ENCODE measurements at places on chromosomes 5 and 9. TPM values are rescaled to one million over a fixed set of nuclear protein-coding genes. Genes with fewer than 3 reads are reported as not detected.

The C5orf58 gene
- total RNA-seq: not detected

The N4BP3 gene
- total RNA-seq: 6.1 TPM

The ZFP2 gene
- 0.26 TPM for total RNA-seq

The PCDHGB6 gene
- total RNA-seq: not detected

The PTGS1 gene
- total RNA-seq: 0.37 TPM

The SUSD3 gene
- 57.9 TPM for total RNA-seq

The PRUNE2 gene
- 0.52 TPM for total RNA-seq

The C6 gene
- total RNA-seq: not detected

The ADAMTS19 gene
- not detected for total RNA-seq

The MLANA gene
- total RNA-seq: not detected

The PCDHGC3 gene
- total RNA-seq: not detected

The SHROOM1 gene
- total RNA-seq: 2.9 TPM

The SKP2 gene
- total RNA-seq: 61.4 TPM

The DMAC1 gene
- 50.8 TPM for total RNA-seq

The SLC34A3 gene
- not detected for total RNA-seq

The CACNA1B gene
- not detected for total RNA-seq

The ECM2 gene
- total RNA-seq: not detected

The SPINK6 gene
- total RNA-seq: not detected

All from activated CD8-positive, alpha-beta T cell treated with anti-CD3 and anti-CD28 coated beads, Interleukin-2, amount 10 ng/mL, durations not matched to agents 7 days and 5 days (primary cell).